AG10803 (cell line): ENCODE measurements at places on chromosomes 5 and 9.
A peak's percentile ranks its signal among the peaks of the same experiment; 100 is the strongest.

DNA sequence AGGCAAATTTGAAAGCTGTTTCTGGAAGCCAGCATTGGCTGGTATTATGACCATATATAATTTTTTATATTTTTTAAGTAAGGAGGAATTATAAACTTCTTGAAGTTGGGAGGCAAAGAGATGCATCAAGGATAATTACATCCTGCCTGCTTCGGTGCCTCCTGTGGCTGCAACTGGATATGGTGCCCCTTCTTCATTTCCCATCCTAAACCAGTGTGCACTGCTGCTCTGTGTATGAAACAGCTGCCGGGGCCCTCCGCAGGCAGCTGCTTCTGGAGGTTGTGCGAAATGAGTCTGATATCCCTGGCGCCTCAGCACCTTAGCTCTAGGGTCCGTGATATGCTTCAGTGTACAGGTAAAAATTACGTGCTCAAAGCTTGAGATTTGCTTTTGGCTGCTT is 304.2 kb downstream of the ENC1 start:
- DNase-seq: no peak

DNA sequence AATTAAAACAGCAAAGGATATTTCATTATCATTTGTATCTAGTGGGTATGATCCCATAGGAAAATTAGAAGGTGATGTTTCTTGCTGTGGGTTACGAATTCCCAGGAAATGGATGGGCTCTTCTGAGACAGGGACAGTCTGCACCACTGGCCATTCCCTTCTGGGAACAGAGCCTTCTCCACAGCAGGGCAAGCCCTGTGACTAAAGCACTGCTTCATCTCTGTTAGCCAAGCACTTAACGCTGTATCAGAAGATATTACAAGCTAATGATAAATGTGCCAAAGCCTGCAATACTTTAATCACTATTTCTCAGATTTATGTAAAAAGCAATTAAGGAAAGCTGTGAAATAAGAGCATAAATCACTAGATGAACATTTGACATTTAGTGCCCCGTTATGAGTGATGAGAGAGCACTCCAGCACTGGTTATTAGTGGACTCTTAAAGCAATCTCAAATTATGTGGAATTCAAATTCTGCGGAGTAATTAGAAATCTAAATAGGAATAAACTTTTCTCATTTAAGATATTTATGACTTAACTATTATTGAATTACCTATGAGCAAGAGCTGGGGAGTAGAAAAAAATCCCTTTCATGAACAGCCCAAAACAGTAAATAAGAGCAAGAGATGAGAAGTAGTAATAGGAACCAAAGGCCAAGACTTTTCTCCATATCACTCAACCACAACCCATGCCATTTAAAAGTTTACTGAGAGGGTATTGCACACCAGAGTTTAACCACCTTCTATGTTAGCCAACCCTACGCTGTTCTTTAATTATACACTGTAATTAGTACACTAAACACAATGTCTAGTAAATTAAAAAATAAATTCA is 49.2 kb downstream of the FAM240B start:
- DNase-seq: no peak

- no peak for DNase-seq
Measured at GRCh38 chr9:31136524-31136923, 1247.9 kb upstream of the ACO1 start.

GRCh38 chr5:39055768-39056398 is 18.3 kb downstream of the RICTOR start:
- peak; percentile 9 for DNase-seq

- no peak for DNase-seq
Measured at GRCh38 chr5:168013546-168013945, 277.9 kb upstream of the WWC1 start.
